Stimulated activated memory B cell treated with anti-CD40 and anti-IgM and Interleukin-4, amounts not matched to agents 10 μg/mL and 1 μg/mL and 100 μg/mL, for 72 hours (primary cell): ENCODE measurements at places on chromosomes 1 and 21.

DNA sequence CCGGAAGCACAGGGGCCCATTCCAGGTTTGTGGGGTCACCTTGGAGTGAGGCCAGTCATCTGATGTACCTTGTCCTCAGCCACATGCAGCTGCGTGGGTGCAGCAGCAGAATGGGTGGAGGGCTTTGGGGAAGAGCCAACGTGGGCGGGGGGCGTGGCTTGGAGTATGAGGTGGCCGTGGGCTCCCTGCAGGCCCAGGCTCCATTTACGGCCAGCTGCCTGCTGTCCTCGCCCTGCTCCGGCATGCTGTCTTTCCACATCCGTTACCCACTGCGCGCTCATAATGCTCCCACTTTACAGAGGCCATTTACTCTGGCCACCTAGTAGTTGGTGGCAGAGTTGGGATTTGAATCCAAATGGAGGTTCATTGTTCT lies 27.8 kb upstream of the TINAGL1 start:
- no peak overlapping the region for H3K27ac ChIP-seq
- peaks cover 16% of the 10 kb centered on the region for H3K27me3 ChIP-seq
- no peak for ATAC-seq
- H3K36me3 ChIP-seq, result no peaks in the 10 kb centered on the region
- no peaks in the 10 kb centered on the region for H3K4me1 ChIP-seq

DNA sequence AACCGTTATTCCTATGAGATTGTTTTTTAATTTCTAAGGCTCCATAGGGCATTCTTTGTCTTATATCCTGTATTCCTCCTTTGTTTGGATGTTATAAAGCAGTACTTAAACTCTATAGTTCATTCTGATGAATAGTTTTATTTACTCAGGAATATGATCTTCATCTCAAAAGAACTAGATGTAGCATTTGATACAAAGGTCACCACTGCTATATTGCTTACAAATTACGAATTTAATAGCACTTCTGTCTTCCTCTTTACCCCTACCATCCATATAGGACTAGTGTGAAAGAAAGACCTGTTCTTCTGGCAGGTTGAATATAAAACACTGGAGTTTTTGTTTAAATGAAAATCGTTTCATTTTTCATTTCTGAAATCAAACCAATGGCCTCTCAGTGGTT lies 468.1 kb upstream of the CXADR start:
- no peaks in the 10 kb centered on the region for H3K4me1 ChIP-seq
- H3K27me3 ChIP-seq, result no peaks in the 10 kb centered on the region
- H3K4me3 ChIP-seq, result no peak overlapping the region
- ATAC-seq, result no peak
- no peak overlapping the region for H3K27ac ChIP-seq

- no peaks in the 10 kb centered on the region for H3K27me3 ChIP-seq
- H3K4me1 ChIP-seq, result no peaks in the 10 kb centered on the region
- H3K36me3 ChIP-seq, result peaks cover 9% of the 10 kb centered on the region
- H3K27ac ChIP-seq, result no peak overlapping the region
- H3K4me3 ChIP-seq, result no peak overlapping the region
- no peak for ATAC-seq
Observed at GRCh38 chr1:112522621-112523020, 13.9 kb downstream of the WNT2B start.

GRCh38 chr1:32028746-32029145 lies 15.1 kb downstream of the KHDRBS1 start:
- H3K36me3 ChIP-seq, result peaks cover 38% of the 10 kb centered on the region
- H3K4me3 ChIP-seq, result no peak overlapping the region
- no peak overlapping the region for H3K27ac ChIP-seq
- ATAC-seq, result no peak
